Mucosa of descending colon (tissue), 3 donors: ENCODE measurements at places on chromosomes 4 and X. TPM values are rescaled to one million over a fixed set of nuclear protein-coding genes. Genes with fewer than 3 reads are reported as not detected.

SH3TC1 gene
- 13.6 TPM for total RNA-seq

GAGE1 gene
- not detected for total RNA-seq

POLA1 gene
- total RNA-seq = 12.5 TPM

KLB gene
- 1.0 TPM for total RNA-seq

CXCR3 gene
- total RNA-seq = 6.1 TPM

SLC4A4 gene
- total RNA-seq = 102 TPM

SNCA gene
- 0.43 TPM for total RNA-seq

TGIF2LX gene
- total RNA-seq = not detected

CCKAR gene
- not detected for total RNA-seq

BEND4 gene
- 0.51 TPM for total RNA-seq
